ENCODE measurements at places on chromosomes 6 and 20. TPM values are rescaled to one million over a fixed set of nuclear protein-coding genes. Genes with fewer than 3 reads are reported as not detected.

DNA sequence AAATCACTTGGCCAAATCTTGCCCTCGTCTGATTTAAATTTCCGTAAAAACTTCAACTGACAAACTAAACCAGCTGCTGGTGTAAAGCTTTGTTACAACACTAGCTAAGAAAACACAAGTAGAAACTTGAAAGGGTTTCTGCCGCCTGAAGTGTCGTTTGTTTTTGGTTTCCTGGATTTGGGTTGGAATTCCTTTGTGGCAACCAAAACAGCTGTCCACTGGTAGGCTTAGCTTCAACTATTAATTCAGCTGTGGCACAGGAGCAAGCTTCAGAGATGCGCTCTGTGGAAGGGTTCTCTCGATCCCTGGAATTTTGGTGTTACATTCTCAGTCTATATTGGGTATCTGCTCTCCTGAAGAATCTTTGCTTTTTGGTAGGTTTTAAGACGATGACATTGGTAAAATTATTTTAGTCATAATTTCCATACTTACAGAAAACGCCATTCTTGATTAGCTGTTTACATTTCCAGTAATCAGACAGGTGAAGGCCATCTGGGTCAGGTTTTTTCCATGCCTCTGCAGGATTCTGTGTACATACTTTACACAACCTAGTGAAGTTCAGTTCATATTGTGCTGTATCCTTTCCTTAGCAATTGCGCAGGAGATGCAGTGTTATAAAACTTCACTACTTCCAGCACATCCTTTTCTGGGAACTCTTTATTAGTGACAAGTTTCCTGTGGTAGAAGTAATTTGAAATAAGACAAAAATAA is 29.9 kb upstream of the SAMD3 start:
- H3K36me3 ChIP-seq = peaks cover 8% of the 10 kb centered on the region
- H3K4me3 ChIP-seq = no peak overlapping the region
- H3K27ac ChIP-seq = no peak overlapping the region
- H3K27me3 ChIP-seq = peaks cover 3% of the 10 kb centered on the region
- peaks cover 15% of the 10 kb centered on the region for H3K4me1 ChIP-seq

DNA sequence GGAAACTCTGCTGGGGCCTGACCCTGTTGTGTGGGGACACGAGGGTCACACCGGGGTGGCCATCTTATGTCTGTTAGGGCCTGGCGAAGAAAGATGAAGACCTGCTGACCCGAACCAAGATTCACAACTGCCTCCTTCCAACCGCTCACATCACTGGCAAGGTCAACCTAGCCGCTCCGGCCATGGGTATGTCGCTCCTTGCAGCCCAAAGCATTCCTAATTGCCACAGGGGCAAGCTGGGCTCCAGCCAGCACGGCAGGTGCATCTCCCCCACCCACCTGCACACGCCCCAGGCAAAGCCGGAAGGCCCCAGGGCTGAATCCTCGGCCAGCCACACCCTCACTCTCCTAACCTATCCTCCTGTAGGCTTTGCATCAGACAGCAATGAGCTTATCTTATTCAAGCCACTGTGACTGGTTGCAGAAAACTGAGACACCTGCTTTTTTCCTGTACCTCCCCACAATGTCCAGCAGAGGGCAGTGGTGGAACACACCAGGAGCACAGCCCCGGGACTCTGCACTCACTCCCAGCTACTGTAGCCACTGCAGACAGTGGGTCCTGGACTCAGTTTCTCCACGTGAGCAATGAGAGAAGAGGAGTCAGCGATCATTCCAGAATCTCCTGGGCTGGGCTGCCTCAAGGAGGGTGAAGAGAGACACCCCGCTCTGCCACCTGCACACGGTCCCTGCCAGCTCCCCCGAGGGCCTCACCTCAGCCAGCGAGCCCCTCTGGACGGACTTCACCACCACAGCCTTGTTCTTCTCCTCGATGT is 170.2 kb downstream of the PREX1 start:
- H3K4me3 ChIP-seq = no peak overlapping the region
- H3K27me3 ChIP-seq = no peaks in the 10 kb centered on the region
- peaks cover 16% of the 10 kb centered on the region for H3K4me1 ChIP-seq
- peak; percentile 76 for DNase-seq

GRCh38 chr6:97269821-97270220 is 13.2 kb downstream of the MMS22L start:
- no peak for DNase-seq
- peaks cover 58% of the 10 kb centered on the region for H3K36me3 ChIP-seq
- H3K27ac ChIP-seq = no peak overlapping the region
- no peaks in the 10 kb centered on the region for H3K27me3 ChIP-seq

- peaks cover 12% of the 10 kb centered on the region for H3K36me3 ChIP-seq
- no peaks in the 10 kb centered on the region for H3K27me3 ChIP-seq
- H3K27ac ChIP-seq = peak overlapping the region; percentile 100
- peaks cover 68% of the 10 kb centered on the region for H3K4me1 ChIP-seq
These were observed 58.4 kb downstream of the TRIM38 start for GRCh38 chr6:26021001-26021349.

DNA sequence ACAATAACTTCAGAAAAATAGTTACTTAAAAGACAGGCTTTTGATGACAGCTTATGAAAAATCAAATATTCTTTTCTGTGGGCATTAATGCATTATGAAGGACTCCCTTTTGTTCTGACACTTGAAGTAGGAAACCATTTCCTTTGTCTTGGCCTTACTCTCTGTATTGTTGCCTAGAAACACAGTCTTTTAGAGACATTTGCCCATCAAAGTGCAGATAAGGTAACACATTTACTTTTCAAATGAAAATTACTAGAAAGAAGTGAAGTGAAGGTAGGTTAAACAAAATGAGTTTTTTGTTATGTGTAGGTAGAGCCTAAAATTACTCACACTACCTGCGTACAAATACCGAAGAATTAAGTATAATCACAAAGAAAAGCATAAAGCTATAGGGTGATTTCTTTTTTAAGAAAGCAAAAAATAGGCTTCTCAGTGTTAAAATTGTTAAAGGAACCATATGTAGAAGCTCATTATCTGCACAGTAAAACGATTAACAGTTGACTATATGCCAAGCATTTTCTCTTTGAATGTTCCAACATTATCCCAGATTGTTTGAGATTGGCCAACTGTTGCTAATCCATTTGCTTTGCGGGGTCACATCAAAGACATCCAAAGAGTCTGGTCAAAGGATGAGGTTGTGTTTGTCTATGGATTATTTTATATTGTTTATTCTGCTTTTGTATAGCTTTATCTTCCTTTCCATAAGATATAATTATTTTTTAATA is 542.0 kb upstream of the RNF217 start:
- DNase-seq = no peak
- H3K36me3 ChIP-seq = no peaks in the 10 kb centered on the region
- no peak overlapping the region for H3K27ac ChIP-seq
- no peaks in the 10 kb centered on the region for H3K27me3 ChIP-seq
- no peak overlapping the region for H3K4me3 ChIP-seq

DNA sequence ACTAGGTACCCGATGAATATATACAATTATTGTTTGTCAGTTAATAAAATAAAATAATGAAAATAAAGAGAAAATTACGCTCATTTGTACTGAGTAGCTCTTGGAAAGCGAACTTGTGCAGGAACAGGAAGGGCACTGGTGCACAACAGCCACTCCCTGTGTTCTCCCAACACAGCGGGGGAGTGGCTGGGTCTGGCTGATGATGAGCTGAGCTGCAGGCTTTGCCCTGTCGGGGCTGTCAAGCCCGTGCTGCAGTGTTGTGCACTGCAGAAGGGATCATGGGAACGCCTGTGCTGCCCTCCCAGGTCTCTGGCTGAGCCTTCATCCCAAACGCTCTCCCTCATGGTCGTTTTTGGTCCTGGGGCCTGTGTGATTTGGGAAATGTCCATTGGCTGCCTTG is 131.7 kb upstream of the MAP3K4 start:
- H3K27me3 ChIP-seq = no peaks in the 10 kb centered on the region
- no peaks in the 10 kb centered on the region for H3K4me1 ChIP-seq
- no peak overlapping the region for H3K27ac ChIP-seq
- DNase-seq = no peak

IP6K3 gene
- total RNA-seq = not detected

LHFPL5 gene
- total RNA-seq = not detected

HLA-DRA gene
- total RNA-seq = 73.7 TPM

SNAI1 gene
- total RNA-seq = not detected

GRCh38 chr6:147005499-147005898 is 198.7 kb upstream of the STXBP5 start:
- H3K36me3 ChIP-seq = no peaks in the 10 kb centered on the region
- DNase-seq = no peak
- H3K27ac ChIP-seq = no peak overlapping the region
- H3K27me3 ChIP-seq = no peaks in the 10 kb centered on the region
- no peak overlapping the region for H3K4me3 ChIP-seq

TRIM40 gene
- not detected for total RNA-seq

GRCh38 chr6:132004668-132005067 is 53.5 kb upstream of the CCN2 start:
- DNase-seq = no peak
- H3K27me3 ChIP-seq = no peaks in the 10 kb centered on the region
- H3K4me3 ChIP-seq = no peak overlapping the region
- no peak overlapping the region for H3K27ac ChIP-seq

GRCh38 chr6:132131351-132131750 is 180.2 kb upstream of the CCN2 start:
- no peaks in the 10 kb centered on the region for H3K4me1 ChIP-seq
- H3K27me3 ChIP-seq = peaks cover 7% of the 10 kb centered on the region
- no peaks in the 10 kb centered on the region for H3K36me3 ChIP-seq
- H3K4me3 ChIP-seq = no peak overlapping the region
- no peak overlapping the region for H3K27ac ChIP-seq

- H3K4me3 ChIP-seq = peak overlapping the region; percentile 71
- peaks cover 5% of the 10 kb centered on the region for H3K36me3 ChIP-seq
- peak overlapping the region; percentile 42 for H3K27ac ChIP-seq
- no peak for DNase-seq
- peaks cover 58% of the 10 kb centered on the region for H3K27me3 ChIP-seq
- peaks cover 44% of the 10 kb centered on the region for H3K4me1 ChIP-seq
These were observed 885 bp downstream of the MTCL3 start for GRCh38 chr6:127518191-127518709.

DNA sequence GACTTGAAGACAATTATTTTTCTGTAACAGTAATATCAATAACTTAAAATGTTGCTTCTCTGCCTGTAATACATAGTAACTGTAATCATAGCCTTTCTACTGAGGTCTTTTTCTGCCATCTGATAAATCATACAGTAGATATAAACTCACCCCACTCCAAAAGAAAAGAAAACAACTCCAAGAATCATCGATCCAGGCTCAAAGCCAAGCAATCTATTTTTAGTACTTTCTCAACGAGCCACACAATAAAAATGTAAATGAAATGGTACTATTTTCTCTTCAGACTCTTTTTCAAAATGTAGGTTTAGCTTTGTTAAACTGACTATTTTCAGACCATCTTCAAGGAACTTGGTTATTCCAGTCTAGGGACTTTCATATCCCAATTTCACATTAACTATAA is 493.3 kb downstream of the ADGRB3 start:
- H3K27ac ChIP-seq = no peak overlapping the region
- no peak overlapping the region for H3K4me3 ChIP-seq
- H3K4me1 ChIP-seq = no peaks in the 10 kb centered on the region
- no peaks in the 10 kb centered on the region for H3K36me3 ChIP-seq
- no peaks in the 10 kb centered on the region for H3K27me3 ChIP-seq

SLC4A11 gene
- total RNA-seq = 0.50 TPM

SEL1L2 gene
- total RNA-seq = not detected

- no peaks in the 10 kb centered on the region for H3K36me3 ChIP-seq
- no peak overlapping the region for H3K27ac ChIP-seq
- no peaks in the 10 kb centered on the region for H3K4me1 ChIP-seq
- H3K4me3 ChIP-seq = no peak overlapping the region
These were observed 230.3 kb downstream of the TFAP2A start for GRCh38 chr6:10184371-10185227.

DNA sequence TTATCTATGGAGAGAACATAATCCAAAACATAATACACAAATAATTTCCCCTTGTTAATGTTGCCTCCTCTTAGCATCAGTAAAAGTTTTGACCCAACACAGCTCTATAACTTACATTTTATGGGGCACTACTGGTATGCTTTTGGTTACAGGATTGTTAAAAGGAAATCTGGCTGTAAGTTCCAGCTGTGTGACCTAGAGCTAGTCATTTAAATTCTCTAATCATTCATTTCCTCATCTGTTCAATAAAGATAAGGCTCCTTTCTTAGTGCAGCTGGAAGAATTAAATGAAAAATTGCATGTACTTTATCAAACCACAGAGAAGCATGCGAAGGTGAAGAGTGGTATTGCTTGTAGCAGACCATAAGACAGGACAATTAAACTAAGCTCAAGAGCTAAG is 4.6 kb downstream of the SLC17A2 start:
- H3K27ac ChIP-seq = no peak overlapping the region
- H3K4me3 ChIP-seq = no peak overlapping the region

Data from activated CD4-positive, alpha-beta T cell treated with anti-CD3 and anti-CD28 coated beads, Interleukin-2, amount 10 ng/mL, durations not matched to agents 7 days and 5 days (primary cell).